ENCODE measurements at places on chromosomes 6 and 20.

DNA sequence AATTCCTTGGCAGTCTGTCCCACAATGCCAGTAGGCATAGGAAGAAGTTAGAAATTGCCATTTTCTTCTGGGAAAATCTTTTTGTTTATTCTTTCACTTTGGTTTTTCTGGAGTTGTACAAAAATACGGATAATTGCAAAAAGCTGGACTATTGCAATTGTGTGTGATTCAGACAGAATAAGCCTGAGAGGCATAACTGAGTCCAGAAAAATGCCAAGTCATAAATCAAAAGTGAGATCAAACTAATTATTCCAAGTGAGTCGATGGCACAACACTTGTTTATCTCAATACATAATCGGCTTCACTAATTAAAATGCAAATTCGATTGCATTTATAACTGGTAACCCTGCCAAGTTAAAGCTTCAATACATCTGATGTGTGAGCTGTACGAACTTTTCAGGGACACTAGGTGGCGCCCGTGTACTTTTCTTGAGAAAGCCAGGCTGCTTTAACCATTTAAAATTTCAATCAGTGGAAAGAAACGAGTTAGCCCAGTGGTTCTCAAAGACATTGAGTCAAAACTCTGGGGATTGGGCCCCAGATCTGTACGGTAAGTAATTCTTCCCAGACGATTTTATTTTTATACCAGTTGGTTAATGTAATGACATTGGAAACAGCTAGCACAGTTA lies 102.6 kb downstream of the LAMP5 start:
- DNase-seq = no peak

- DNase-seq = no peak
These were observed 1.7 kb downstream of the CDK19 start for GRCh38 chr6:110813338-110814101.

- DNase-seq = no peak
These were observed 45.0 kb downstream of the PHACTR1 start for GRCh38 chr6:12761376-12762115.

GRCh38 chr20:63212792-63213191 lies 3.1 kb downstream of the YTHDF1 start:
- DNase-seq = no peak

DNA sequence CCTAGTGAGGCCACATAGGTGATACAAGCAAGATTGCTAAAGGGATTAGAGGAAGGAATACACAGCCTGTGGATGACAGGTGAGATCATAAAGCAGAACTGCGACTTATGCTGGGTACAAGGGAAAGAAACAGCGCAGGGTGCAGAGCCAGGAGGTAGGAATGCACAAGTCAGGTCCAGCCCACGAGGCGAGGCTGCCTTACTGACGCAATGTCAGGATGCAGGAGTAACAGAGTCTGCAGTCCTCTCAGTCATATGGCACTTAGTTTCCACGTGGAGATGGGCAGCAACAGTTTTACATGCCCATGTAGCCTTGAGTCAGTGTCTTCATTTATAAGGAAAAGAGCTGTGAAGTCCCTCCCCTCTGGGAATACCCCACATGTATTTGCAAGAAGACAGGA lies 210.9 kb downstream of the SYNE1 start:
- DNase-seq = no peak

GRCh38 chr6:72890233-72890632 lies 268.4 kb downstream of the KCNQ5 start:
- no peak for DNase-seq

- no peak for DNase-seq
These were observed 695.0 kb downstream of the COL12A1 start for GRCh38 chr6:74510878-74511277.

DNA sequence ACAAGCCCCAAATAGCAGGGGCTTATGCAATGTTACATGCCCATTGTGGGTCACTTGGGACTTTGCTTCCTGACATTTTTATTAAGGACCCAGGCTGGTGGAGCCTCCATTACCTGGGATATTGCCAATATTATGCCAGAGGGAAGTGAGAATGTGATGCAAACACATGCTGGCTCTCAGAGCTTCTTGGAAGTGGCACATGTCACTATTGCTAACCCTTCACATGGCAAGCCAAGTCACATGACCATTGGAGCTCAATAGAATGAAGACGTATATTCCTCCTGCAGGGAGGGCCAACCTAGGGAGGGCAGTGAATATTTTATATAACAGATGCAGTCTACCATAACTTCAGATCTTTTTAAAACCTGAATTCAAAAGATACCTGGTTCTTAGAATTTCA lies 140.7 kb upstream of the ZFP64 start:
- no peak for DNase-seq

- DNase-seq = no peak
These were observed 25.2 kb downstream of the PACSIN1 start for GRCh38 chr6:34491091-34491430.

- DNase-seq = no peak
These were observed 185.8 kb upstream of the MAN1A1 start for GRCh38 chr6:119535332-119535731.

DNA sequence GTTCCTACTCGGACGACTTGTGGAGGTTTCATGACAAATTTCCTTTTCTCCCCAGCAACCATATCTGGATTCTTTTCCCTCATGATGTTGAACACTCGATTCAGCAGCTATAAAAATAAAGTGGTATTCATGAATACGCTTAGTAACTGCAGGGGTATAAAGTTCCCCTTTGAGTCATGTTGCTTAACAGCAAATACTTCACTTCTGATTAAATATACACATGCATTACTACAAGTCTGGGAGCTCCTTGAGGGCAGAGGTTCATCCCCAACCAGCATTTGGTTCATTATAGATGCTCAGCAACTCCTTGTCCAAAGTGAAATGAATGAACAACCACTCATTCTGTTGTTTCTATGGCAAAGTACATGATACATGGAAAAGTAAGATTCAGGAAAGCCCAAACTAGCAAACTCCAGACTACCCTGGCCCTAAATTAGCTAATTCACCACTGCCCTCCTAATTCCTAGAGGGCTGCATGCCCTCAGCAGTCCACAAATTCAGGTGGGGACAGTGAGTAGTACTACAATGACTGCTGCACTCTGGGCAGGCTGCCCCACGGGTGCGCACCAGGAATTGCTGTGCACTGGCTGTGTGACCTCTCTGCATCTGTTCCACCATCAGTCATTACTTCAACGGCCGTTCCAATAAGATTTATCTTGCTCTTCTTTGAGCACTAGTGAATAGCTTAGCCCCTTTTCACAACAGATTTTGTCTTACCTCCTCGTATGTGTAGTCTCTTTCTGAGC lies 15.2 kb downstream of the EIF2S2 start:
- no peak for DNase-seq

DNA sequence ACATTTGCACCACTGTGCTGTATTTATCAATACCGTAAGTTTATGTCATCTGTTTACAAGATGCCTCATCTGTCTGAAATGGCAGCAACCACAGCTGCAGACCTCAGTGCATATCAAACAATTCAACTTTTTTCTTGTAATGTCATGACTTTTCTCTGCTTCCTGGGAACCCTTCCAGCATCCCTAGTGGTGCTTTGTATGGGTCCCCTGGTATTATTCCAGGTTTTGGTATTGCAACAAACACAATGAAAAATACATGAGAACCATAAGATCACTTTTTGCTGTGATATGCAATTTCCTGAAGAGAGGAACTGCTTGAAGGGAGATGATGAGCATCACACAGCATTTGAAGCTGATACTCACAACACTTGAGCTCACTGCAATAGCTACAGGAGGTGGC lies 12.0 kb upstream of the TXNDC5 start:
- DNase-seq = no peak

DNA sequence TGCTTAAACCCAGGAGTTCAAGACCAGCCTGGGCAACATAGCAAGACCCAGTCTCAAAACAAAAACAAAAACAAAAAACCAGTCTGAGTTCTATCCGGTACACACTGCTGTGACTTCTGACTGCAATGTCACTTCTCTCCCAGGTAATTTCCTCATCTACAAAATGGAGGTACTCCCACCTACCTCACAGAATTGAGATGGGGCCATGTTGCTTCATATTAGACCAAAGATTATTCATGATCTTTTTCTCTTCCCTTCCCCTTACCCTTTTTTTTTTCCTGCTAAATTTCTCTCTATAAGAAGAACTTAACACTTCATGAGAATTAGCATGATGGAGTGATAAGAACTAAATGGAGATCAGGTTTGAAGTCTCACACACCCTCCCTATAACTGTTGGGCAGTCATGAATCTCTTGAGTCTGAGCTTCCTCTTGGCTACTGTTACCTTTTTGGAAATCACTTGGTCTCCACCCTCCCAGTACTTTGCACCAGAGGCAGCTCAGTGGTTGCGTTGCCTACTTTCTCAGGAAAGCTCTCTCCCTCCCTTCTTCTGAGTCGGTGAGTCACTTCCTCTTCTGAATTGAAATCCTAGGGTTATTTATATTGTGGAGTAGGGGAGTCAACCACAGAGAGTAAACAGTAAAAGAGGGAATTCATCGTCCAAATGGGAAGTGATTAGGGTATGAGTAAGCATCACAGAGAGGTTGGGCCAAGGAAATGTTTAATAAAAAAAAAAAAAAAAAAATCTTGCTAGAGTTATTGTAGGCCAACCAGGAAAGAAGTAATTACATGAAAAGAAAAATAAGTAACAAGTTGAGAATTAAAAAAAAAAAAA lies 59.9 kb upstream of the MAP7 start:
- DNase-seq = no peak

DNA sequence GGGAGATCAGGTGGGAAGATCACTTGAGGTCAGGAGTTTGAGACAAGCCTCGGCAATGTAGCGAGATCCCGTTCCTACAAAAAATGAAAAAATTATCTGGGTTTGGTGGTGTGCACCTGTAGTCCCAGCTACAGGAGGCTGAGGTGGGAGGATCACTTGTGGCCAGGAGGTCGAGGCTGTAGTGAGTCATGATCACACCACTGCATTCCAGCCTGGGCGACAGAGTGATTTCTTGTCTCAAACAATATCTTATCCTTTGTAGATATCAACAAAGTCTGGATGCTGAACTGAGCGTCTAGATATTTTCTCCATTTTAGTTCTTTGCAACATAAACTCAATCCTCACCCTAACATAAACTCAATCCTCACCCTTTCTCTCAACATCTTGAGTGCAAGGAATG lies 197.6 kb downstream of the DTNBP1 start:
- DNase-seq = no peak

GRCh38 chr20:19056909-19057308 lies 155.5 kb upstream of the SLC24A3 start:
- no peak for DNase-seq

DNA sequence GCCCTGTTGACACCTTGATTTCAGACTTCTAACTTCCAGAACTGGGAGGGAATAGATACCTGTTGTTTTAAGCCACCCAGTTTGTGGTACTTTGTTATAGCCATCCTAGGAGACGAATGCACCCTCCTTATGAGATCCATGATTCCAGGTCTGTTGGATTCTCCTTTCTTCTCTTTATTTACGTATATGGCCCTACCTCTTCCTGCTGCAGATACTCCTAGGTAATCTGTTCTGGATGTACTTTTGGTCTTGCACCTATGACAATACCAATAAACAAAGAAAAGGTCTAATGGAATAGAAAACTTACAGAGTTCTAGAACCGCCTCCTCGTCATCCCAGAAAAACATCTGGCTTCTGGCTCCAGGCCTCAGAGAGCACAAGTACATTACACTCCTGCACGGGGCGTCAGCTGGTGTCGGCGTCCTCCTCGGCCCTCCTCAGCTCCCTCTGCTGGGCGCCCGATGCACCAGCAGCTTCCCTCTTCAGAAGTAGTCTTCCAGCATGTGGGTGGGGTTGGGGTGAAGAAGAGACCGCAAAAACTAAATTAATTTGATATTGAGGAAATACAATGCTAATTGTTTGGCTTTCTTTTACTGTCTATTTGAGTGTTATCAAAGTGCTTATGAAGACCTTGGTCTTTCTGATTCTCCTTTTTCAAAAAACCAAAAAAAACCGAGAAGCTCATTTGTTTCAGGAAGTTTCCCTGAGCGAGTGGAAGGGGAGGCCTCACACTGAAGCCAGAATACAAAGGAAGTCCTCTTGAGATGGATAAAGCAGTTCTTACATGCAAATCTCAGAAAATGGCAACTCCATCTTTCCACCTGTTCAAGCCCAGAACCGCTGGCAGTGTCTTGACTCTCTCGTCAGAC lies 9.7 kb upstream of the ATXN1 start:
- peak; percentile 47 for DNase-seq

GRCh38 chr6:166442131-166442685 lies 59.5 kb upstream of the MPC1 start:
- DNase-seq = no peak

DNA sequence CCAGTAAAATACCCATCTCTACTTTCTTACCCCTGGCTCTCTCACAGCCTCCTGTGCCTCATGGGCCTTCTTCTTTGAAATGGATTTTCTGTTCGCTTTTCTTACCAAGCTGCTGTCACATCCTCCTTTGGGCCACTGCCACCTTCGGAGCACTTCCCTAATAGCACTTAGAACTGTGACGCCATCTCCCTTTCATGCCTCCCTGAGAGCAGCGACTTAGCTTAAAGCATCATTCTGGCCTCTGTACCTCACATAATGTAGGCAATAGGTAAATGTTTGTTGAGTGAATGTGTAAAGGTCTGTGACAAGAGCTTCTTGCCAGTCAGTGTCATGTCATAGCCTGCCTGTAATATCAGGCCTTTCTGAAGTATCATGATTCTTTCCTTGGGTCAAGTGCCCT lies 78.8 kb downstream of the ADGRG6 start:
- DNase-seq = no peak

- no peak for DNase-seq
These were observed 63.9 kb downstream of the FHL5 start for GRCh38 chr6:96626759-96627364.

GRCh38 chr20:62606016-62606415 lies 36.3 kb upstream of the SLCO4A1 start:
- no peak for DNase-seq

- no peak for DNase-seq
These were observed 31.4 kb upstream of the ID1 start for GRCh38 chr20:31573555-31574321.

DNA sequence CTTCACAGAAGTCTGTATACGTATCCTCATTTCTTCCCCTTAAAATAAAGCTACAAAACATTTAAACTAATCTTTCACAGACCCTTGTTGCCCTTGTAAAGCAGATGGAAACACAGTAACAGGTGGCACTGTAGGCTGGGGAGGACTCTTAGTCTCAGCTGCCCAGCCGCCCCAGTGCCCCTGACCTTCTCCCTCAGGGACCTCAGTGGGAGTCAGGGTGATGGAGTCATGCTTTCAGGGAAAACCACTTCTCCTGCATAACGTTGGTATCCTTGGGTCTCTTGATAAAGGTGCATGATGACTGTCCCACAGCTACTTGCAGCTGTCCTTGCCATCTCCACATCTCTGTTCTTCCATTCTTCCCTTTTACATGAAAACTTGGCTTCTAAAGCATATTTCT lies 198.6 kb downstream of the CDKAL1 start:
- DNase-seq = no peak

GRCh38 chr6:42791706-42792320 lies 10.0 kb downstream of the BICRAL start:
- no peak for DNase-seq

- DNase-seq = no peak
These were observed 32.9 kb upstream of the TCF21 start for GRCh38 chr6:133855991-133856370.

All from activated naive CD8-positive, alpha-beta T cell treated with anti-CD3 and anti-CD28 coated beads, Interleukin-2, amount 50 U/mL, for 16 hours (primary cell).